ENCODE measurements at places on chromosomes 11 and 22.

DNA sequence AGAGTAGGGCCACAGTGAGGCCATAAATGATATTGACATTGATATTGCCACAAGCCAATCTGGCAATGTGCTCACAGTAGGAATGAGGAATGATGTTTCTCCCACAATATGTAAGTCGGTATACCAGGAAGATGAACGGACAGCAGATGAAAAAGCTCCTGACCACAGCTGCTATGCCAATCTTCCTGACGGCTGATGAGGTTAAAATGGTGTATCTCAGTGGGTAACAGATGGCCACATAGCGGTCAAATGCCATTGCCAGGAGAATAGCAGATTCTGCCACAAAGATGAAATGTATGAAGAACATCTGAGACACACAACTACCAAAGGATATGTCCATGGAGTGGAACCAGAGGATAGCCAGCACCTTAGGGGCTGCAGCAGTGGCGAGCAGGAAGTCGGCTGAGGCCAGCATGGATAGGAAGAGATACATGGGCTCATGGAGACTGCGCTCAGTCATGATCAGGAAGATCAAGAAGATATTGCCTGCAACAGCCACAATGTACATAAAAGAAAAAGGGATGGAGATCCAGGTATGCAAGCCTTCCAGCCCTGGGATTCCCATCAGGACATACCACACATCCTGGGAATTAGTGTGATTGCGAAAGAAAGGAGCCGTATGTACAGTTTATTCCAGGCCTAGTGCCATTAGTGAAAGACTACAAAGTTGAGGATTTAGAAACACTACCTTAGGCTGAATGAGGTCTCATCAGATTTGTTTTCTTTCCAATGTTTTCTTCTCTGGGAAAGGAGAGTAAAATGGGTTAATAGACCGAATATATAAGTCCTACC, 22.2 kb downstream of the OR51V1 start:
- DNase-seq = no peak

DNA sequence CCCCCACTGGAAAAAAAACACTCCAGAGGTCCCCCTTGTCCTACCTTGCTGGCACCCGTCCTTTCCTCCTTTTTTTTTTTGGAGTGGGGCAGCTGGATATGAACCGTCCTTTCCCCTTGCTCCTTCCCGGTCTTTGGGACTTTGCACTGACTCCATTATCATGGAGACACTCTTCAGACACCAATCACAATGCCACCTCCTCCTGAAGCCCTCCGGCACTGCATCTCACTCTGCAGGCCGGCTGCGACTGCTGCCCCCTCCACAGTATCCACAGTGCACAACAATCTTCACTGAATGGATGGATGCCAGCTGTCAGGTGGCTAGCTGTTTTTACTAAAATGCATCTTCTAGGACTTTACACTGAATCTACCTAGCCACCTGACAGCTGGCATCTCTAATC, 12.7 kb upstream of the RGL4 start:
- no peak for DNase-seq

GRCh38 chr11:13223112-13223511, 54.5 kb upstream of the BMAL1 start:
- no peak for DNase-seq

DNA sequence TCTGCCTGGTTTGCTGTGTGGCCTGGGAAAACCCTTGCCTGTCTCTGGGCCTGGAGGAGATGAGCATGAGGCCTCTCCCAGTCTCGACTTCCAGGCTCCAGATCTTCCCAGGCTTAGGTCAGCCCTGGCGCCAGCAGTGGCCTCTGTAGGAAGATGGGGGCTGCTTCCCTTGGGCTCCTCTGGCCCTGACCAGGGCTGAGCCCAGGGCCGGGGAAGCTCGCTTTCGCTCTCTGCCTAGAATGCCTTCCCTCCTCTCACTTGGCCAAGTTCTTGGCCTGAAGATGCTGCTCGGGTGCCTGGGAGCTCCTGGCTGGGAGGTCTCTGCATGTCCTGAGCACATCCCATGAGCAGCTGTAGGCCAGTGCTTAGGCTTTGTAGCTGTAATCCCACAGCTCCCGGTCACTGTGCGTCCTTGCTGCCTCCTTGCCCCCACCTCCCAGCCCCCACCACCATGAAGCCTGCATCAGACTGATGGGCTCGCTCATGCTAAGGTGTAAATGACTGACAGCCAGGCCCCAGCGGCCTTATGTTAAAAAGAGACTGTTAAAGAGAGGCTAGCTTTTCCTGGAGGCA, 25.5 kb downstream of the SHISAL1 start:
- DNase-seq = no peak

DNA sequence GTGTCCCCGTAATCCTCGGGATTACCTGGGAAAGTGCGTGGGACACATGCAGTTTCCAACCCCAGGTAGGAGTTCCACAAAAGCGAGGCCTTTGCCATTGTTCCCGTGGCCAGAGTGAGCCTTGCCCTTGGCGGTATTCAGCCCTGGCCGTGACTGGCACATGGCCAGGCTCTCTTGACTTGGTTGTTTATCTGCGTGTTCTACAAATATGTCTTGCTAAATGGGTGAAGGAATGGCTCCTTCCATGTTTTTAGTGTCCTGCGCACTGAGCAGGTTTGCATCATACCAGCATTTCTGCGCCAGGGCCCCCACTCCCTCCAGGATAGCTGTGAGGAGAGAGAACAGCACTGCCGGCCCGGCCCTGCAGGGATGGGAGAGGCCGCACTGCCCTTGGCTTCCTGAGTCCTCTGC, 20.0 kb downstream of the POLR3H start:
- DNase-seq = no peak

- no peak for DNase-seq
Observed at GRCh38 chr11:2741377-2742131, 41.8 kb upstream of the KCNQ1OT1 start.

GRCh38 chr22:44680481-44680894, 21.5 kb upstream of the PRR5 start:
- no peak for DNase-seq

- no peak for DNase-seq
Observed at GRCh38 chr22:16912281-16912680, 87.1 kb upstream of the XKR3 start.

- no peak for DNase-seq
Observed at GRCh38 chr22:29854432-29854831, 16.4 kb upstream of the ASCC2 start.

- DNase-seq = no peak
Observed at GRCh38 chr11:614021-614622, 1.6 kb downstream of the IRF7 start.

- DNase-seq = no peak
Observed at GRCh38 chr11:125670172-125670571, 10.5 kb downstream of the ACRV1 start.

DNA sequence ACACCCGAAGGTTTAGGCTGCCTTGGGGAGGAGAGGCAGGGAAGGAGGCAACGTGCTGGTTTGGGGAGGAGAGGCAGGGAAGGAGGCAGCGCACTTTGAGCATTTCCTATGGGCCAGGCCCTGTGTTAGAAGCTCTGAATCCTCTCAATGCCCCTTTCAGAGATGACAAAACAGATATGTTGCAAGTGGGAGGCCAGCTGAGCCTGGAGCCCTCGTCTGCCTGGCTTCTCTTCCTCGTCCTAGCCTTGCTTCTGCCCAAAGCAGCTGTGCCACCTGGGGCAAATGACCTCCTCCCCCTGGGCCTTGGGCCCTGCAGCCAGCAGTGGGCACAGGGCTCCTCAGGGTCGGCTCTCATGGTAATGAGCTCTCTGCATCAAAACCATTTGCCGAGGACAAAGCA, 15.3 kb upstream of the LRRC32 start:
- DNase-seq = no peak

GRCh38 chr22:37032134-37032534, 12.6 kb downstream of the MPST start:
- DNase-seq = no peak

GRCh38 chr22:39748877-39749276, 144.7 kb downstream of the ENTHD1 start:
- DNase-seq = no peak

GRCh38 chr11:131748151-131749050, 378.0 kb downstream of the NTM start:
- peak; percentile 40 for DNase-seq

- no peak for DNase-seq
Observed at GRCh38 chr11:103585401-103585800, 451.0 kb upstream of the DDI1 start.

Measured in activated T-cell treated with anti-CD3 and anti-CD28 coated beads, Interleukin-2, amount 50 U/mL, for 48 hours (primary cell).